LNCaP clone FGC (cell line): ENCODE measurements at places on chromosomes 12 and 14.

- DNase-seq: no peak
Measured at GRCh38 chr12:131356485-131357184, 354.3 kb upstream of the SFSWAP start.

DNA sequence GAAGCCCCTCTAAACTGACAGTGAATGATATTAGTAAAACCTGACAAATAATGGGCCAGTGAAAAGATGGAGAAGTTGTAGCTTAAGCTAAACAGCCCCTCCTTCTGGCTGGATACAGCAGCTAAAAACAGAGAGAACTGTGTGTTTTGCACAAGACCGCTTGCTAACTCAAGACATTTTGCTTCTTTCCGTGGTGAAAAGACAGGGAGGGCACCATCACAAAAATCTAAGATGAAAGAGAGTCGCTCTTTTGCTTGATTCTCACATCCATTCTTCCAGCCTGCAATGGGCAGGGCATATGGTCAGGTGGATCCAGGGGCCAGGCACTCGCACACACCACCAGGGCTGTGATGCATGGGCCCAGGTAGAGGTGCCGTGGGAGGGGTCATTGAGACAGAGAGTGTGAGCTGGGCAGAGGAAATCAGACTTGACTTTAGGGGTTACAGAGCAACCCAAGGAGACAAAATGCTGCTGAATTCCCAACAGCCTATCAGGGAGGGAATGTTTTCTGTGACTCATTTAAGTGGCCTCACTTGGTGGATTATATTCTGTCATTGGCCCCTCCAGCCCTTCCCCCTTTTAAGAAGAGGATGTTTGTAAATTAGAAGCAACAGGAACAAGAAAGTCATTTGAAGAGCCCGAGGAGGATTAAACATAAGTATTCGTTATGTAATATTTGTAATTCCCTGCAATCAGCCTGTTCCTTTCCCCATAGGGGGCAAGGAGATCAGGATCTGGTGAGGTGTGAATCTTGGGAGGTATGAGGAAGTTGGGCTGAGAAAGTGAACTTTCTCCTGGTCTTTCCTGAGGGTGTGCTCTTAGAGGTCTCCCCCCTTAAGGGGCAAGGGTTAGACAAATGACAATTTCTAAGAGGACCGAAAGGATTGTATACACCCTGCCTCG lies 12.3 kb downstream of the EMP1 start:
- no peak for DNase-seq

DNA sequence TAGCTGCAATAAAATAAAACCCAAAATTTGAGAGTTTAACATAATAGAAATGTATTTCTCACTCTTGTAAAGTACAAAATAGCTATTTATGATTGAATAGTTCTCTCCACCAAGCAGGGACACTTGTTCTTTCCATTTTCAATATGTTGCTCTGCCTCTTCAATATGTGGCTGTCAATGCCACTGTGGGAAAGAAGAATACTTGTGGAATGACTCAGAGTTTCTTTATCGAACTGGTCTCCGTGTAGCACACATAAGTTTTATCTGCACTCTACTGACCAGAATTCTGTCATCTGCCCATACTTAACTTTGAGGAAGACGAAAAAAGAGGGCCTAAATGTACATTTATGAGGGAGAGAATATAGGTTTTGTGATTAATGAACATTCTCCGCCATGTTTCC lies 256.9 kb downstream of the ATXN7L3B start:
- DNase-seq: no peak

GRCh38 chr12:32595251-32595650 lies 83.8 kb upstream of the DNM1L start:
- DNase-seq: no peak

GRCh38 chr12:41521872-41522379 lies 333.8 kb downstream of the PDZRN4 start:
- peak; percentile 7 for DNase-seq

GRCh38 chr12:5213336-5213735 lies 169.7 kb downstream of the KCNA5 start:
- no peak for DNase-seq

DNA sequence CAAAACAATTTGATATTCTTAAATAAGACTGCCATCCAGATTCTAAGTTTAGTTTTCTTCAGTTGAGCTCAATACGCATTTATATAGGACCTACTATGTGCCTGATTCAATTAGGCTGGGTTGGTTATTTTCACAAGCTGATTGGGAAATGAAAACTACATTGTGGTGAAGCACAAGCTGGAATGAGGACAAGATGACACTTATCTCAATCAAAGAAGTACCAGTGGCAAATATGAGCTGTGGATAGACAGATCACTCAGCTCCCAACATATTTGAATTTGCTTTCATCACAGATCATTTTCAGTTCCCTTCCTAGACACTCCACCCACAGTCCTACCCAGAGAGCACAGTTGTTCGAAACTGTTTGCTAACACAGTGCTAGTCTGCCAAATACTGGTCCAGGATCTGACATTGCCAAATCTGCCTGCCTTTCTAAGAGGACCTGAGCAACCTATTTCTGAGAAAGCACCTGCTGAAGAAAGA lies 74.7 kb downstream of the LLPH start:
- DNase-seq: no peak

DNA sequence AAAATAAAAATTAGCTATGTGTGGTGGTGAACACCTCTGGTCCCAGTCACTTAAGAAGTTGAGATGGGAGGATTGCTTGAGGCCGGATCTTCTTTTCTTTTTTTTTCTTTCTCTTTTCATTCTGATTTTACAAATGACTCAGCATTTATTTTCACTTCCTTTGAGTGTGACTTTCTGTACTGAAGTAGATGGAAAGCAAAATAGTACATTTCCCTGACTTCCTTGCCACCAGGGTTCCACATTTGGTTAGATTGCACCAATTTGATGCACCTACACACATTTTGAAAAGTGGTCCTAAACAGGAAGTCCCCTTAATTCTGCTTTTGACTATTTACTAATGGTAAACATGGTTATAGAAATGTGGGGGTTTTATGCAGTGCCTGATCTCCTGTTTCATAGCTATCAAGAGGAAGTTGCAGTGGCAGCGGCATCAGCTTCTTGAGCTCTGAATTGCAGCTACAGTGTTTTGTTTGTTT lies 13.0 kb upstream of the LEMD3 start:
- DNase-seq: no peak

DNA sequence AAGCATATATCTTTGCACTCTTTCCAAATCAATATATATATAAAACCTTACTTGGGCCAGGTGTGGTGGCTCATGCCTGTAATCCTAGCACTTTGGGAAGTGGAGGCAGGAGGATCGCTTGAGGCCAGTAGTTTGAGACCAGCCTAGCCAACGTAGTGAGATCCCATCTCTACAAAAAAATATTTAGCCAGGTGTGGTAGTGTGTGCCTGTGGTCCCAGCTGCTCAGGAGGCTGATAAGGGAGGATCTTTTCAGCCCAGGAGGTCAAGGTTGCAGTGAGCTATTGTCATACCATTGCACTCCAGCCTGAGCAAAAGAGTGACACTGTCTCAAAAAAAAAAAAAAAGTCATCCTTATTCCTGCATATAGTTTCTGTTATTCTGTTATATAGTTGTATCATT lies 14.4 kb downstream of the OS9 start:
- DNase-seq: no peak

GRCh38 chr14:23021434-23021833 lies 11.5 kb upstream of the C14orf93 start:
- DNase-seq: no peak

DNA sequence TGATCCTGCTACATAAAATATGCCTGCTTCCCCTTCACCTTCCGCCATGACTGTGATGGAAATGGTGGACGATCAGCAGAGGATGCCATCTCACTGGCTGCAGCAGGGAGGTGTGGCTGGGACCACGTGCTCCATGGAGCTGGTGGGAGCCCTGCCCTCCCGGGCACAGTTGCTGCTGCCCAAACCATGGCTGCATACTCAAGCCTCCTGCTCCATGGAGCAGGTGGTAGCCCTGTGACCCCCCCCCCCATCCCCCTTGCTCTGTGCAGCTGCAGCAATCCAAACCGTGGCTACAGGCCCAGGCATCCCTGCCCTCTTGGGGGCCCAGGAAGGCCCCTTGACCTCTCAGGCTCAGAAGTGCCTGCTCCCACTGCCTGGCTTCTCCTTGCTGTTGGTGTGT lies 597.5 kb upstream of the LMO3 start:
- no peak for DNase-seq

- DNase-seq: no peak
Measured at GRCh38 chr14:103880348-103881267, 33.2 kb upstream of the PPP1R13B start.

DNA sequence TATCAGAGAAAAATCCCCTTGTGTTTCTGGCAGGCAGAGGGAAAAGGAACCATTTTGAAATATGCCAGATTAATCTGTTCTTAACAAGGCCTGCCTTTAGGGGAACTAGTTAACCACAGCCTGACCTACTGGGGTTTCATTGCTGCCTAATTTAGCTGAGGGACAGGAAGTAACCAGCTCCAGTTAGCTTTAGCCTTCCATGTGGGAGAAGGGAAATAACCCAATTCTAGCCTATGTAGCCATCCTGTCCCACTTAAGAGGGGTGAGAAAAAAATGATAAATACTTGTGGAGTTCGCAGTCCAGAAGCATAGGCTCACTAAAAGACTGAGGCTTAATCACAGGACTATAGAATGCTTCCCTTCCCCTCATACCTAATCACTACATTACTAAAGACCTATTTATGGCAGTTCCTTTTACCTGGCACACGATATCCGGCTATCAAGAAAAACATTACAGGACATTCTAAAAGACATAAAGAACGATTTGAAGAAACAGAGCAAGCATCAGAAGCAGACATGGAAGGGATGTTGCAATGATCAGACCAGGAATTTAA lies 22.8 kb downstream of the COX8C start:
- DNase-seq: no peak

DNA sequence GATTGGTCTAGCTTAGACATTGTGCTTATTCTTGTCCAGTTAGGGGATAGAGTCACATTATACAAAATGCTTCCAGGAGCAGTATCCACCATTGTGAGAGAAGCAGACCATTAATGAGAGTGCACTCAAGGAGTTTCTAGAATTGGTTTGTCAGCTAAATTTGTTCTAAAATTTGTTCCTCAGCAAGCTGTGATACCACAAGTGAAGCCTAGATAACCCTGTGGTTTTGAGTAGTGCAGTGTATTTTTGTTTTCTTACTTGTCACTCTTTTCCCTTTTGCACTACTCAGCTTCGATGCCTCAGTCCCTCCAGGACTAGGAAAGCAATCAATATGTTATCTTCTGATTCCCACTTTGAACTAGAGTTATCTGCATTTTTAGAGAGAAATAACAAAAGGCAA lies 42.5 kb upstream of the AKAP6 start:
- DNase-seq: no peak

GRCh38 chr14:104966981-104967385 lies 11.2 kb downstream of the AHNAK2 start:
- DNase-seq: no peak

- DNase-seq: no peak
Measured at GRCh38 chr14:64463195-64463594, 2.1 kb upstream of the AKAP5 start.

DNA sequence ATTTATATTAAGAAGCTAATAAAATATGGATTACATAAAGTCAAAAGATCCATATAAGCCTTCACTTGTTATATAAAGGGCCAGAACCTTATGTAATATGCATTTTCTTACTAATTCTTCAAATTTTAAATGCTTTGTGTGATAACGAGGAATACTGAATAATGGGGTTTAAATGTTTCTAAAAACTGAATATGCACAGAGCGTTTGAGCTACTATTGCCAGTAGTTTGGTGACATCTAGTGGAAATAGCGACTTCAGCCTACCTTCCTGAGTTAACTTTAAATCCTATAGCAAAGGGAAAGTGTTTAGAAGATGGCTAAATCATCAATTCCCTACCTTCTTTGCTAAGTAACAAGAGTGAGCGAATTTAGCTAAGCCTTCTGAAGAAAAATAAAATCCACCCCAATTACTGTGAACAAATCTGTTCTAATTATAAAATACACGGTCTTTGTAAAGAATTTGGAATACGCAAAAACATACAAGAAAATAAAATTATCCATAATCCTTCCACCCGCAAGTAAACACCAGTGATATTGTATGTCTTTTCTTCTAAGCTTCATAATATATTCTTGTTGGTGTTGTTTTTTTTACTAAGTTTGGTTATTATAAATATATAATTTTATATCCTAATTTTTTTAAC lies 115.5 kb upstream of the G2E3 start:
- DNase-seq: peak; percentile 48

DNA sequence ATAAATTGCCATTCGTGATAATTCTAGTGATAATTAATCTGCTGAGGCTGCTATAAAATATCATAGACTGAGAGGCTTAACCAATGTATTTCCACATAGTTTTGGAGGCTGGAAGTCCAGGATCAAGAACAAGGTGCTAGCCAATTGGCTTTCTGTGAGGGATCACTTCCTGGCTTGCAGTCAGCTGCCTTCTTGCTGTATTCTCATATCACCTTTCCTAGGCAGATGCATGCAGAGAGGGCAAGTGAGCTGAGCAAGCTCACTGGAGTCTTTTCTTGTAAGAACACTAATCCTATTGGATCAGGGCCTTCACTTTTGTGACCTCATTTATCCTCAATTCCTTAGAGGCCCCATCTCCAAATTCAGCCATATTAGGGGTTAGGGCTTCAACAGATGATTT lies 640.7 kb downstream of the DIO2 start:
- DNase-seq: no peak
